ENCODE measurements at places on chromosomes 3 and 15. TPM values are rescaled to one million over a fixed set of nuclear protein-coding genes. Genes with fewer than 3 reads are reported as not detected.

RETNLB gene
- not detected for total RNA-seq

POTEB2 gene
- total RNA-seq, result not detected

IMP3 gene
- 75.0 TPM for total RNA-seq

ZNF620 gene
- total RNA-seq, result 1.0 TPM
